Breast epithelium (tissue), 4 donors: ENCODE measurements at places on chromosomes 12 and 14. TPM values are rescaled to one million over a fixed set of nuclear protein-coding genes. Genes with fewer than 3 reads are reported as not detected.

- DNase-seq: no peak
- no peak overlapping the region for H3K27ac ChIP-seq
- H3K4me1 ChIP-seq: no peaks in the 10 kb centered on the region
- H3K36me3 ChIP-seq: no peaks in the 10 kb centered on the region
- H3K4me3 ChIP-seq: no peak overlapping the region
Observed at GRCh38 chr14:55505846-55506245, 65.4 kb upstream of the TBPL2 start.

DNA sequence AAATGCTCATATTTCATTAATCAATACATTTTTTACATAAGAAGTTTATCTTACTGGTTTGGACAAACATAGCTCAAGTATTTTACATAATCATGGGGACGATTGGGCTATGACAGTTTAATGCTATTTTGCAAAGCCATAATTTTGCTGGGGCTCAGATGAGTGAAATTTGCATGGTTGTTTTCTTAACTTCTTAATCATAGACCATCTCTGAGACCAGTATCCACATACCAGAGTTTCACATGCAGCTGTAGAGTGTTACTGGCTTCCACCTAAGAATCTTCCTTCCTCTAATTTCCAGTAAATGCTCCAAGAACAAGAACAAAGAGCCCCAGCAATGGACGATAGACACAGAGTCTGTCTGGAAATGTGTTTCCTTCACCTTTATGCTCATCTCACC, 303.0 kb upstream of the TMEM132C start:
- H3K4me1 ChIP-seq: no peaks in the 10 kb centered on the region
- no peak for DNase-seq
- no peak overlapping the region for H3K27ac ChIP-seq
- H3K4me3 ChIP-seq: no peak overlapping the region
- no peaks in the 10 kb centered on the region for H3K27me3 ChIP-seq

GRCh38 chr12:11059784-11060183, 2.3 kb downstream of the TAS2R46 start:
- no peak overlapping the region for H3K4me3 ChIP-seq
- no peak for DNase-seq

- H3K27ac ChIP-seq: no peak overlapping the region
- H3K4me1 ChIP-seq: no peaks in the 10 kb centered on the region
- H3K27me3 ChIP-seq: peaks cover 4% of the 10 kb centered on the region
- no peak for DNase-seq
Observed at GRCh38 chr12:75208856-75209811, 505 bp downstream of the KCNC2 start.

DNA sequence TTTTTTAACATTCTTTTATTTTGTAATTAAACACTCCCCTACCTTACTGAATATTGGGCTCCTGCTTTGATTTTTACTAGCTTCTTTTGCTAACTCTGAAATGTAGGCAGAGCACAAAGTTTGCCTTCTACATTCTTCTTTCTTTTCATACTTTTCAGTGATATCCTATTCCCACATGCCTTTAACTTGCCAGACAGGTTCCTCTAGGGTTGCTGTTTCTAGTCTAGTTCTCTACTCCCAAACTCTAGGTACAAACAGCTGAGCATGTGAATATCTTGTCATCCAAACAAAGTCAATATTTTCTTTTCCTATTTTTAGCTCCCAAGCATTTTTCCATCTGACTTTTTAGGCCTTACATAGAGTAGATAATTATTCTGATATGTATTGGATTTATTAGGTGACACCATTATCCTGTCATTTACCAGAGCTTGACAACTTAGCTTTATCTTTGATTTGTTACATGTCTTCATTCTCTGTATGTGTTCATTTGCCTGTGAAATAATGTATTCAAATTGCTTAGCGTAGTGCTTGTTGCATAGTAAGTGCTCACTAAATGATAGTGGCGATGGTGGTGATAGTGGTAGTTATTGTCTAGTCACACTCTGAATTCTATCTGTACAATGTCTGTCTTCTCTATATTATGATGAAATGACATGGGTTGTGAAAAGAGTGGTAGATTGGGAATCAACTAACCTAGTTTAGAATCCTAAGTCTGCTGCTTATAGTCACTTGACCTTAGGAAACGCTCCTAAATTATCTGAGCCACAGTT, 73.6 kb upstream of the DNM1L start:
- no peak overlapping the region for H3K27ac ChIP-seq
- H3K4me1 ChIP-seq: no peaks in the 10 kb centered on the region
- no peak overlapping the region for H3K4me3 ChIP-seq

GRCh38 chr14:94018308-94018707, 7.8 kb upstream of the OTUB2 start:
- H3K27ac ChIP-seq: no peak overlapping the region
- H3K27me3 ChIP-seq: no peaks in the 10 kb centered on the region
- H3K4me3 ChIP-seq: no peak overlapping the region
- H3K4me1 ChIP-seq: no peaks in the 10 kb centered on the region

- no peaks in the 10 kb centered on the region for H3K27me3 ChIP-seq
- no peaks in the 10 kb centered on the region for H3K4me1 ChIP-seq
- no peak for DNase-seq
- no peaks in the 10 kb centered on the region for H3K36me3 ChIP-seq
Observed at GRCh38 chr12:117538032-117538690, 176.7 kb upstream of the NOS1 start.

Gene WSCD2
- total RNA-seq: 0.44 TPM

Gene FGD6
- total RNA-seq: 28.0 TPM

Gene IRAK3
- total RNA-seq: 88.8 TPM

Gene TBC1D30
- total RNA-seq: 16.4 TPM

Gene PLXNC1
- total RNA-seq: 7.5 TPM

Gene JPH4
- 0.66 TPM for total RNA-seq
